ENCODE measurements at places on chromosomes 5 and 9.
A peak's percentile ranks its signal among the peaks of the same experiment; 100 is the strongest.

DNA sequence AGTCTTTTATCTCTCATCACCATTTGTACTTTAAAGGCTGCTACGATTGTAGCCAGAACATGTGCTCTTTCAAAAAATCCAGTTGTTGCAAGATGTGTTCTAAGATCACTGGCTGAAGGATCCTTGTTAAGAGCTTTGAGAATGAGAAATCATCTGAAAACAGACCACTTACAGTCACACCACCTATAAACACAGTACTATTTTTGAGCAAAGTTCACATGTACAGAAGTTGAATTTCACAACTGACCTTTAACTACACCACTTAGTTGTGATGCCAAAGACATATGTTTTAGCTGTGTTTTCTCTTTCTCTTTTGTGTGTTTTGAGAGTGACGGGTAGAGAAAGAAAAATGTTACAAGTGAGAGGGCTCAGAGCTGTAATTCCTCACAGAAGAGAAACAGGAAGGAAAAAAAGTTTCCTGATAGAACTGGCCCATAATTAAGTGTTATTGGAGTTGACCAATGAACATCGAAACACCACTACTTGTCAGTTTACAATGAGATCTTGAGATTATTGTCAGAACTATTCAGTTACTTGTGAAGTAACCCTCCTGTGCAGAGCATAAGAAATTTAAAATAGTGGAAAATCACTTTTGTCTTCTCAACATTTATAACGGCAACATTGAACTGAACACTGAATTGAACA is 245.4 kb downstream of the MLLT3 start:
- no peak for DNase-seq

DNA sequence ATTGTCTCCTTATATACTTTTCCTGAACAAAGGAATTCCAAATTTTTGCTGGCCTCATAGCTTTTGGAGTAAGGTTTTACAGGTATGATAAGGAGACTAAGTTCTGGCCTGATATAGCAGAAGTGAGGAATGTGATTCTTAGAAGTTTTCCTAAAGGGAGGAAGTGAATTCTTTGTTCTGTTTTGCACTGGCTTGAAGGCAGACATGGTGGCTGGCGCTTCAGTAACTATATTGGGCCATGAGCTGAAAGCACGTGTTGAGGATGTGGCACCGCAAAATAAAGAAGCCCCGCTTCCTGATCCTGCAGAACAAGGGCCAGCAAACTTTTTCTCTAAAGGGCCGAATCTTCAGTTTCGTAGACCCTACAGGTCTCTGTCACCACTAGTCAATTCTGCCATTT is 224.2 kb downstream of the SNX18 start:
- no peak for DNase-seq

- DNase-seq: no peak
Observed at GRCh38 chr9:94741866-94742265, 15.4 kb downstream of the AOPEP start.

DNA sequence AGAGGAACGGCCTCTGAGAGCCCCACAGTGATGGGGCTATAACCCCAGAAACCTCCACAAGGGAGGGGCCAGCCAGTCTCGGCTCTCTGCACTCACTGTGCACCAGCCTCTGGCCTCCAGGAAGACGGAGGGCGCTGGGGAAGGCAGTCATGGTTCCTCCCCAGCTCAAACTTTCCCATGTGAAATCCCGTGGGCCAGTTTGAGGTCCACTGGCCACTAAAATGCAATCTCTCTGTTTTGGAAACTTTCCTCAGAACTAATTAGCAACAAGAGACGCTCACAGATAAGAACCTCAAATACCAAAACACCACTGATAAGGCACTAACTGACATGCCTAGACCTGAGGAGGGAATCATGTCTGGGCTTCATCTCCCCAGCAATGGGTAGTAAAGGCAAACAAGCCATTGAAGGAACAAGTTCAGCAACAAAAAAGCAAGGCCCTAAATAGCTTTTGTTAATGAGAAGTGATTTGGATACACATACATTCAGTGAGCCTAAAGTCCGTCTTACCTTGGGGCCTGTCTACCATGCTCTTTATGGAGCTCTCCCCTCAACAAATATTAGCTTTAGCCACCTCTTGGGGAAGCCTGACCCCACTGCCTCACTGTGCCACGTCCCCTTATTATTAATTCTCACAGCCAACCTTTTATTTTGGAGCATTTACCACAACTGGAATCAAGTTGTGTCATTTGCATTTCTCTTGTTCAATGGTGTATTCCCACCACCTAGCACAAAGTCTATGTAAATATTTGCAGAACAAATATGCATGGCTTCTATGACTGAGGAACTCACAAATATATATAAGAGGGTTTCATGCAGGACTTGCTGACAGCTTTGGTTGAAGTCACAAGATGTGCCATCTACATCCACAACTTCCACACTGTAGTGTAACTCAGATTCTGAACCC is 56.1 kb upstream of the GLRX start:
- no peak for DNase-seq

DNA sequence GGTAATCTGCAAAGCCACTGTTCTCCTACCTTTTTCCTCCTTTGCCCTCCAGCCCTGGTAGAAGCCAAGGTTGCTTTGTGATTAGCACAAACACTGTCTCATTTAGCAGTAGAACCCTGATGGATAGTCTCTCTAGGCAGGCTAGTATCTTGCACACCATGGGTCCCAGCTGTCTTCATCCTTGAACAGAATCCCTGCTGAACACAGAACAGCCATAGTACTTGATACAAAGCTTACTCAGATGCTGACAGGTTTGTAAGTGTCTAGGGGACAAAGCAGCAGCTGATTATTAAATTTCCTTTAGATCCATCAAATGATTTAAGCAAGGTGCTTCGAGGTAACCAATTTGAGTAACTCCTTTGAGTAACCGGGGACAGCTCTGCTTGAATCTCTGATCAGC is 163.7 kb upstream of the PPP1R2B start:
- DNase-seq: no peak

- no peak for DNase-seq
Observed at GRCh38 chr5:71924325-71924724, 182.9 kb upstream of the MAP1B start.

DNA sequence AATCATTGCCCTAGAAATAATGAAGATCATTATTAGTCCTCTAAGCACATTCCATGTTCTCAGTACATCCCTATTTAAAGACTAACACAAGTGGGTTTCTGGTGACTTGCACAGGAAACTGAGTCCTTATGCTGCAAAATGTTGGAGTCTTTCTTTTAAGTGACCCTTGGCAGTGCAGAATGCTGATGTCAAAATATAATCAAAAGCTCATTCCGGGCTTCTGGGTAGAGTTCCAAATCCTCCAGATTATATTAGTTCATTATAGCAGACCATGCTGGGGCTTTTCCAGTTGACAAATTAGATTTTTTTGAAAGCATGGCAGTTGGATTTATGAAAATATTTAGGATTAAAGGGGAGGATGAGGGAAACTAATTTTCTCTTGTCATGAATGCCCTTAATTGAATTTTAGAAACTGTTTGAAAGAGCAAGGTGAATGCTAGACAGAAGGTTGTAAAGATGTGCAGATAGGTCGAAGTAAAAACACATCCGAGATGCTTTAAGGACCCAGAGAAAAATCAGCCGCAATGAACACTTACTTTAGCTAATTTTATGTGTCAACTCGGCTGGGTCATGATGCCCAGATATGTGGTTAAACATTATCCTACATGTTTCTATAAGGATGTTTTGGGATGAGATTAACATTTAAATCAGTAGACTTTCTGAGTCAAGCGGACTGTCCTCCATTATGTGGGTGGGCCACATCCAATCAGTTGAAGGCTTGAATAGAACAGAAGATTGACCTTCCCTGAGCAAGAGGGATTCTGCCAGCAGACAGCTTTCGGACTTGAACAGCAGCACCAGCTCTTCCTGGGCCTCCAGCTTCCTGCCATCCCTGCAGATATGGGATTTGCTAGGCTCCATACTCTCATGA is 88.7 kb downstream of the DAP start:
- no peak for DNase-seq

DNA sequence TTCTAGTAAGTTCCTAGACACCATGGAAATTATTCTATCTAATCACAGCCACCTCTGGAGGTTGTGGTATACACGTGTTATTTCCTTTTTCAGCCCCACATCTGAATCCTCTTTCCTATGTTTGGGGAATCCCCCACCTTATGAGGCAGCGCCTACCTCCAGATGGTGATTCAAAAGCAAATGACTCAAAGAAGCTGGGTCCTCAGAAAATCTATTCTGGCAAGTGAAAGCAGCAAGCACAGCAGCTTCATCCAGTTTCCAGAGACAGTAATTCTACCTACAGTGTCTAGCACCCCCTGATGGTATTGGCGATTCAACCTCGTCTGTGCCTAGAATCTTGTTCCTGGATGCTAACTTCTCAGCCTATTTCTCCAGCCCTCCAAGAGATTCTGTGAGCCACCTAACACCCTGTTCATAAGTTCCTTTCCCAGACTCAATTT is 43.0 kb downstream of the STRBP start:
- DNase-seq: peak; percentile 42

DNA sequence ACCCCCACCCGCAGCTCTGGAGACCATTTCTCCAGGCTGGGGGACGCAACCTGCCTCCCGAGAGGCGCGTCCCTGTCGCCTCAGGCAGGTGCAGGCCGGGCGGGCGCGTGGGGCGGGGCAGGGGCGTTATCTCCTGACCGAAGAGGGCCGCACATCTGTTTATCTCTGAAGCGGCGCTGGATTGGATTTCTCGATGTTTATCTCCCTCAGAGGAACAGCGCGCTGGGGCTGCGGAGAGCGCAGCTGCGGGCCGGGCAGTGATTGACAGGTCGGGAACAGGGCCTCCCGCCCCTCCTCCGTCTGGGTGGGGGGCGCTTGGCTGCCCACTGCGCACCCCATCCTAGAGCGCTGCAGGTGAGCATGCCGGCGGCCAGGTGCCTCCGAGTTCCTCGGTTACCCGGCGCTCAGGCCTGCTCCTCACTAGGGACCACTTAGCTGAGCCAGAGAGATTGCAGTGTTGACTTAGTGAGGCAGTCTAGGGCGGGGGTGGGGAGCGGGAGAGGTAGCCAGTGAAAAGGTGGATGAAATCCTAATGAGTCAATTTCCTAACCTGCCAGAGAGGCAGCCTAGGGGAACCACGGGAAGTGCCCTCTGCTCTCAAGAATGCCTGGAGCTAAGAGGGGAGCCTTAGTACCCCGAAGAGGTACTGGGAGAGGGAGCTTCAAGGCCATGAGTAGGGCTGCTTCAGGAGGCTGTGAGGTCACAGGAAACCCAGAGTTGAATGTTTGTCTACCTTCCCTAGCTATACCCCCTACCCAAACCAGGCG is 39.6 kb upstream of the TIFAB start:
- DNase-seq: no peak
